GM12878 (cell line): ENCODE measurements at places on chromosomes 2 and 18. TPM values are rescaled to one million over a fixed set of nuclear protein-coding genes. Genes with fewer than 3 reads are reported as not detected.

SERPINB11 gene
- polyA plus RNA-seq: not detected in 2 replicates

GALR1 gene
- polyA plus RNA-seq: not detected in 2 replicates

GRCh38 chr2:74119912-74120825 lies 27.5 kb downstream of the BOLA3 start:
- H3K4me3 ChIP-seq: peak overlapping the region; percentile 95
- DNase-seq: peak; percentile 54
- peaks cover 3% of the 10 kb centered on the region; the same call in 1 of the 2 replicates for H3K4me1 ChIP-seq
- peak overlapping the region; percentile 96 for H3K27ac ChIP-seq
- no peaks in the 10 kb centered on the region for H3K36me3 ChIP-seq

DNA sequence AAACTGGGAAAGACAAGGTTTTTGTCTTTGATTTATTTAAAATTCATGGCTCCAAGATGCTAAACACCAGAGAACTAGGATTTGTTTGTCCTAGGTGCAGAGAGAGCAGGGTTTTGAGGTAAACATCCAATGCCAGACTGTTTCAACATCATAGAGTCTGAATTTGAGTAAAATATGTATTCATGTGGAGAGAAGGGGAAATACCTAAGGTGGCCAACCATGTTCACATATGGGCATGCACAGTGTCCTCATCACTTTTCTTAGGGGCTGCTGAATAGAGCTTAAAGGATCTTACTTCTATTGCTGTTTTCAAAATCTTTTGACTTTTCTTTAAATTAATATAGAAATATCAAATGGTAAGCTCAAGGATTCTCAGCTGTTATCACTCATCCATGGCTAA lies 287.0 kb upstream of the CCDC68 start:
- H3K4me3 ChIP-seq: no peak overlapping the region
- peaks cover 46% of the 10 kb centered on the region for H3K4me1 ChIP-seq
- H3K36me3 ChIP-seq: peaks cover 3% of the 10 kb centered on the region

DNA sequence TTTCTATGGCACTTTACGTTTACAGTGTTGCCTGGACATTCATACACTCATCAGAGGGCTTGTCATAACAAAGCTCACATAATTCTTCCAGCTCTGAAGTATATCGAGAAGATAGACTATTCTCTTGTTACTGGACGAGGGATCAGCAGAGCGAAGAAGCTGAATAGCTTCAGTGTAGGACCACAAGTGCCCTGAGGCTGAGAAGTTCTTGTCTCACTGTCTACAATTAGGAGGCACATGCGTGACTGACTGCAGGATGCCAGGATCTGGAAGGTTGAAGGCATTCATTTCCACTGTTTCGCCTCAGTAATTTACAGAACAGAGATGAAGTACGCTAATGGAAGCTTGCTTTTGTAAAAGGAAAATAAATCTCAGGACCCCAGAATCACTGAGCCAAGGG lies 9.6 kb downstream of the SH3YL1 start:
- no peaks in the 10 kb centered on the region for H3K4me1 ChIP-seq
- DNase-seq: no peak
- H3K4me3 ChIP-seq: no peak overlapping the region
- H3K27me3 ChIP-seq: no peaks in the 10 kb centered on the region
- H3K36me3 ChIP-seq: no peaks in the 10 kb centered on the region

FAM161A gene
- polyA plus RNA-seq: 8.4 and 10.6 TPM in 2 replicates

GRCh38 chr2:11514904-11515303 lies 18.9 kb upstream of the GREB1 start:
- no peak overlapping the region for H3K4me3 ChIP-seq
- H3K4me1 ChIP-seq: no peaks in the 10 kb centered on the region
- H3K27me3 ChIP-seq: no peaks in the 10 kb centered on the region

- no peak overlapping the region for H3K27ac ChIP-seq
- H3K27me3 ChIP-seq: no peaks in the 10 kb centered on the region
- H3K4me3 ChIP-seq: no peak overlapping the region
- H3K36me3 ChIP-seq: no peaks in the 10 kb centered on the region
- H3K4me1 ChIP-seq: no peaks in the 10 kb centered on the region
Measured at GRCh38 chr18:44495151-44495550, 185.5 kb upstream of the SETBP1 start.

DNA sequence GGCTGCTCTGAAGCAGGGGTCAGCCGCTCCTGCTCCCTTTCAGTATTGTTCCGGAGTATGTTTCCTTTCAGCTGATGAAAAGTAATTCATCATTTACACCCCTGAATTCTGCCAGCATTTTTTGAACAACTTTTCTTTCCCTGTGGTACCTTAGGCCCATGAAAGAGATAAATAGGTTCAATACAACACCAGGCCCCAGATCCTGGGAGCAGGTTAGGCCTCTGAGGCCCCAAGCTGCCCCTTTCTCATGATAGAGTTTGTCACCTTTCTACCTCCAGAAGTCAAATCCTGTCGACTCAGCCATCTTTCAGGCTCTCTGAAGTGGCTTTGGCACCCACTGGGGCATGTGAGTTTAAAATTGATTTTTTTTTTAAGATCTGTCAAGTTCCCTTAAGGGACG lies 1415.1 kb upstream of the ZEB2 start:
- DNase-seq: no peak
- H3K4me3 ChIP-seq: no peak overlapping the region
- no peak overlapping the region for H3K27ac ChIP-seq

LAMA3 gene
- 5.2 and 6.2 TPM in 2 replicates for polyA plus RNA-seq

- H3K4me3 ChIP-seq: no peak overlapping the region
- peaks cover 2% of the 10 kb centered on the region; the same call in 1 of the 2 replicates for H3K4me1 ChIP-seq
- no peaks in the 10 kb centered on the region for H3K36me3 ChIP-seq
- H3K27me3 ChIP-seq: no peaks in the 10 kb centered on the region
- no peak for DNase-seq
Measured at GRCh38 chr2:217459016-217459415, 543.8 kb downstream of the TNS1 start.

DNA sequence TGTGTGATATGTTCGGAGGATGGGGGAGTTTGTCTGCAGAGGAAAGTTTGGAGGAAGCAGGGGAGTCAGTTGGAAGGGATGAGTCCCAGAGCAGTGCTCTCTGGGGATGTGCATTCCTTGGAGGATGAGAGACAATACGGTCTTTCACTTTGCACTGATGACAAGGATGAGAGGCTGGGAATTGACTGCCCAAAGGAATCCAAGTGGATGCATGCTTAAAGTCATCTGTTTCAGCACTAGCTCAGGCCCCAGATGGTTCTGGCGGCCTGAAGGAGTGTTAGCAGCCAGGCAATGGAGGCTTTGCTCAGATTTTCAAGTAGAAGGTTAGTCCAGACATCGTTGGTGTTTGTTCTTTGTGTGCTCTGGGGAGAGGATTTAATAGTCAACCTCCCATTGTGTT lies 100.2 kb downstream of the CRIM1 start:
- no peak overlapping the region for H3K4me3 ChIP-seq
- no peak overlapping the region for H3K27ac ChIP-seq
- DNase-seq: no peak
- no peaks in the 10 kb centered on the region for H3K36me3 ChIP-seq
- H3K27me3 ChIP-seq: no peaks in the 10 kb centered on the region

- no peaks in the 10 kb centered on the region for H3K4me1 ChIP-seq
- no peak overlapping the region for H3K27ac ChIP-seq
- no peaks in the 10 kb centered on the region for H3K36me3 ChIP-seq
- no peak overlapping the region for H3K4me3 ChIP-seq
- DNase-seq: no peak
- H3K27me3 ChIP-seq: peaks cover 2% of the 10 kb centered on the region; the same call in 1 of the 2 replicates
Measured at GRCh38 chr18:13393338-13393737, 174.8 kb downstream of the LDLRAD4 start.

TCF23 gene
- not detected in 2 replicates for polyA plus RNA-seq

DNA sequence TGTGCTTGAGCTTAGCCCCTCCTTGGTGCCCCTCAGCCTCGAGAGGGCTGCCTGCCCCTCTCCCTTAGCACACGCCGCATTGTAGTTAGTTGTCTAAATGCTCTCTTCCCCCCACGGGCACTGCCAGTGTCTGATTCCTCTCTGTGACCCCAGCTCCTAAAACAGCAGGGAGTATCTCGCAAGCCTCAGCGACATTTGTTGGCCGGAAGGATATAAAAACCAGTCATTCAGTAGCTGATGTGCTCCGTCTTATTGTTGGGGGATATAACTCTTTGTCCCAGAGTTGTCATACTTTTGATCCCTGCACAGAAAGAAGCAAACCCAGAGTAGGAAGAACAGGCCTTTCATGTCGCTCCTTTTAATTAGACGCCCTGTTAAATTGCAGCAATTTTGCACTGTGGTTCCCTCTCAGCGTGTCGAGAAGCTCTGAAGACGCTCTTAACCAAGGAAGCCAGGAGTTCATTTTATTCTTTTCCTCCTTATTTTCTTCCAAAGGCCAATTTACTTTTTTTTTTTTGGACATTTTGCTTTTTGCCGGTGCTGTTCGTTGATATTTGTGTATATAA lies 201.8 kb downstream of the KLHL29 start:
- no peaks in the 10 kb centered on the region for H3K27me3 ChIP-seq
- no peaks in the 10 kb centered on the region for H3K36me3 ChIP-seq
- no peak overlapping the region for H3K27ac ChIP-seq
- no peak for DNase-seq
- no peaks in the 10 kb centered on the region for H3K4me1 ChIP-seq
- no peak overlapping the region for H3K4me3 ChIP-seq

SERPINB3 gene
- polyA plus RNA-seq: not detected in 2 replicates

GRCh38 chr2:171703574-171704347 lies 16.5 kb downstream of the DYNC1I2 start:
- DNase-seq: no peak
- no peaks in the 10 kb centered on the region for H3K4me1 ChIP-seq
- no peak overlapping the region for H3K27ac ChIP-seq
- no peak overlapping the region for H3K4me3 ChIP-seq
- H3K27me3 ChIP-seq: no peaks in the 10 kb centered on the region
- peaks cover 2% of the 10 kb centered on the region; the same call in 1 of the 2 replicates for H3K36me3 ChIP-seq
